OCI-LY7 (cell line): ENCODE measurements at places on chromosomes 4 and X. TPM values are rescaled to one million over a fixed set of nuclear protein-coding genes. Genes with fewer than 3 reads are reported as not detected.

The GAGE12E gene
- total RNA-seq: not detected in 2 replicates

The SMR3A gene
- total RNA-seq: not detected in 2 replicates

The SRPK3 gene
- not detected in 2 replicates for total RNA-seq

DNA sequence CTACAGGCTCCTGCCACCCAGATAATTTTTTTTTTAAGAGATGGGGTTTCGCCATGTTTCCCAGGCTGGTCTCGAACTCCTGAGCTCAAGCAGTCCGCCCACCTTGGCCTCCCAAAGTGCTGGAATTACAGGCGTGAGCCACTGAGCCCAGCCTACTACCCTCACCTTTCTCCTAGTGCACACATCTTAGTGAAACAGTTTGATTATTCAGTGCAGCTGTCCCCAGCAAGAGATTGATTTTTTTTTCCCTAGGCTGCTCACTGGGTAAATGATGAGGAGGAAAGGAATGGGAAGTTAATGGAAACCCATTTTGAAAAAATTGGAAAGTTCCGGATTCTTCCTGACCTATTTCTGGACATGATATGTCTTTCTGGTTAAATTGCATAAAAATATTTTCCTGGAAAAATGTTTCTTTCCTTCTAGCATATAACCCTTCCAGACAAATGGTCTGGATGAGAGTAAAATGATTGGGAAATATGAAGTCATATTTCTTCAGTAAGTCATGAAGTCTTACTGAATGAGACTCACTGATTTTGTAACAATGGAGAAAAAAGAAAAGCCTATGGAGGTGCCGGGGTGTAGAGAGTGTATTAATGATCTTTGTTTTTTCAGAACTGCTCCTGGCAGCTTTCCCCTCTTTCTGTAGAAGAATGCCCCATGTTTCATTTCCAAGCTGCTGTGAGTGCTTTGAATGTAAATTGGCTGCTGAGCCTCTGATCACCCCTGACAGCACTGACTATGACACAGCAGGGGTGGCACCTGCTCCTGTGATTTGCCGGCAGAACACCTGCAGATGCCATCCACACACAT lies 19.5 kb upstream of the ZNF41 start:
- no peak for DNase-seq
